ENCODE measurements at places on chromosomes 16 and 17.

DNA sequence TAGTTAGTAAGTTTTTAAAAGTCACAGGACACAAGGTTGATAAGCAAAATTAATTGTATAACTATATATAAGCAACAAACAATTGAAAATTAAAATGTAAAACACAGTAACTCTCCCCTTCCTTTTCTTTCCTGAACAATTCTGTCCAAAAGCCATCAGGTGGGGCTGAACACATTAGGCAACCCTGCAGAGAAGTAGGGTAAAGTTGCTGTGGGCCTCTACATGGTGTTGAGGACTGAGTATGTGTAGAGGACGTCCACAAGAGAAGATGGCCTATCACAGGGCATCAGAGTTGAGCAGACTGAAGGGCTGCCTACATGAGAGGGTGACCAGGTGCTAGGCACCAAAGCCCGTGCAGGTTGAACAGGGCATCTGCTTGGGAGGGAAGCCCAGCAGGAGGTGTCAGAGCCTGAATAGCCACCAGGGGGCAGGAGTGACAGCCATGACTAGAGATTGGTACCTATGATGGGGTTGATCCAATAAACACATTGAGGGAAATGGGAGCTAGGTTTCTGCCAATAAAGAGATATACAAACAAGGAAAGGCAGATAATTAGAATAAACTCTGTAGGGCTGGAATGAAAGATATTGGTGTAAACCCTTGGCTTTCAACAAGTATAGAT lies 415.1 kb downstream of the NPIPA8 start:
- DNase-seq = peak; percentile 3

DNA sequence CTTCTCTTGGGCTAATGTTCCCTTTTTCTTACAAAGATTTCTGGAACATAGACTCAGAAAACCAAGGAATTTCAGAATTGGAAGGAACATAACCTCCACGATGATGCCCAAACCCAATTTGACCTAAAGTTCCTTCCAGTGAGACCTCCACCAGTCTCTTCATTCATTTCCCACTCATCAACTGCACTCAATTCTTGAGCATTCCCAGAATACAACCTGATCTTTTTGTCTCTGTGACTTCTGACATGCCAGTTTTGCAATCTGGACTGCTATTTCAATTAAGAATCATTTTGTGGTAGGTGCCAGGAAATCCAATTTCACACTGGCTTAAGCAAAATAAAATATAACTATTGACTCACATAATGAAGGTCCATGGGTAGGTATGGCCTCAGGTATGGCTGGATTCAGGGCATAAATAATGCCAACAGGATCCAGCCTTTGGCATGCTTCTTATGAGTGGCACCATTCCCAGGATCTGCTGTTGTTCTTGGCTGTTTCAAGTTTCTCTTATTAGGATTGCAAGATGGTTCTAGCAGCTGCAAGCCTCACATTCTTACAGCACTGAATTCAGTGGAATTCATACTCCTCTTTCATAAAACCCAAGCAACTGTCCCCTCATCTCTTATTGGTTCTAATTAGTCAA lies 184.3 kb downstream of the HS3ST4 start:
- no peak for DNase-seq

- no peak for DNase-seq
Observed at GRCh38 chr16:13041646-13042290, 140.4 kb downstream of the SHISA9 start.

DNA sequence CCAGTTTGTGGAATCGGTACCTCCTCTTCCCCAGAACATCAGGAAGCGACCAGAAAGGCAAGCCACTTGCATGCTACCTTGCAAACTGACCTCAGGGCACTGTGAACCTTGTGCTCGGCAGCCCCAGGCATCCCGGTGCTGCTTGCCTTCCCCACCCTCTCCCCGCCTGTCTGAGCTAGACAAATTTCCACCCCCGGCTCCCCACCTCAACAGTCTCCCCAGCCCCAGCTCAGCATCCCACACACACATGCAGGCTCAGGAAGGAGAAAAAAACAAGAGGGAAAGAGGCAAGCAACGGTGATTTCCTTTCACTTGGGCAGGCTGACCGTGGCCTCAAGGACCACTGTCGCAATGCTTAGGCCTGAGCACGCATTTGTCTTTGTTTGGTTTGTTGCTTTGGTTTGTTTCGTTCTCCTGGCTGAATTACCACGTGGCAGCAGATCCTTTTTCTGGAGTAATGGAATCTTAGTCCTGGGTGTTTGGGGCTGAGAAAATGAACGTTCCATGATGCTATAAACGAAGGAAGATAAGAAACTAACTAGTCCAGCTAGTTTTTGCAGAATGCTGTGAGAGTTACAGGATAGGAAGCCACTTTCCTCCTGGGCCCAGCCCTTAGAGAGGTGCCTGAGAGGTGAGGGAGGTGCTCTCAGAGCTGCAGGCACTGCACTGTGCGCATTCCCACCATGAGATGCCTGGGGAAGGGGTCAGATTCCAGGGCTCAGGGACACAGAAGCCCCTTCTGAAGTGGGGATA lies 27.9 kb downstream of the SDK2 start:
- DNase-seq = no peak

- no peak for DNase-seq
Observed at GRCh38 chr16:86547286-86547685, 7.7 kb downstream of the MTHFSD start.

DNA sequence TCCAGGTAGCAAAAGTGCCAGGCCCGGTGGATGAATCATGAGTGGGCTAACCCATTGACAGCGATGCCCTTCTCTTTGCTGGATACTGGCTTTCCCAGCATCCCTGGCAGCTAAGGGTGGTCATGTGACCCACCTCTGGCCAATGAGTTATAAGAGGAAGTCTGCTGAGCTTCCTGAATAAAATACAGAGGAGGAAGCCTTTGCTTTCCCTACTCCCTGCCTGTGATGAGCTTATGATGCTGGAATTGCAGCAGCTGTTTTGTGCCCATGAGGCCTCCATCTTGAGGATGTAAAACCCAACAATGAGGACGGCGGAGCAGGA lies 15.0 kb upstream of the ATP2A3 start:
- DNase-seq = no peak

- no peak for DNase-seq
Observed at GRCh38 chr16:74734361-74735161, 33.9 kb upstream of the MLKL start.

DNA sequence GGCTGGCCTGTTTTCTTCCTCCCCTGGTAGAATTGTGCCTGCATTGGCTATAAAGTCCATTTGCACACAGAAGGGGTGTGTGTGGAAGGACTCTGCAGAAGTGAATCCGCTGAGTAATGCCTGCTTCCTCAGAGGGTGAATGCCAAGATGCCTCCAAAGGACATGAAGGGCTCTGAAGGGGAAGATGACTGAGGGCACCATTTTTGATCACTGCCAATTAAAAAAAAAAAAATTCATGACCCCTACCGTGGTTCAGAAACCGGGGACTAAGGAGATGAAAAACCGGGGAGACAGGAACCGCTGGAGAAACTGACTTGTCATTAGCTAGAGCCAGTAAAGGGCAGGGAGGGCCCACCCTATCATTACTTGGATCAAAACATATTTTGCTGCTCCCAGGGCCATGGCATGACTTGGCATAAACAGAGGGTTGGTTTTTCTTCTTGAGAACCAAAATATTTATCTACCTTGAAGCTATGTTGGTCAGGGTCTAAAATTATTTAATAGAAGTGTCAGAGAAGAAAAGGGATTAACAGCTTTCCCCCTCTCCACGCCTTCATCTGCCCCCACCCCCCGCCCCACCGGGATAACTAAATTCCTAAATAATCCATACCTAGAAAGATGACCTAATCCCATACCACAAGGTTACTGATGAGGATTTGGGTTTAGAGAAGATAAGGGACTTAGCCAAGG lies 3.6 kb upstream of the USP7 start:
- DNase-seq = no peak

- DNase-seq = no peak
Observed at GRCh38 chr16:50216231-50216630, 50.1 kb upstream of the ADCY7 start.
